ENCODE measurements at places on chromosomes 2 and 18. TPM values are rescaled to one million over a fixed set of nuclear protein-coding genes. Genes with fewer than 3 reads are reported as not detected.

Gene ABCG5
- not detected for total RNA-seq

Gene ARHGAP28
- total RNA-seq, result not detected

Gene INHA
- not detected for total RNA-seq

Gene LAMA3
- 1.2 TPM for total RNA-seq

Gene HES6
- 6.8 TPM for total RNA-seq

Gene PID1
- total RNA-seq, result not detected

Gene GREB1L
- total RNA-seq, result not detected

Gene POTEI
- not detected for total RNA-seq

All from activated naive CD4-positive, alpha-beta T cell treated with anti-CD3 and anti-CD28 coated beads, Interleukin-2, amount 10 ng/mL, durations not matched to agents 5 hours and 36 hours (primary cell).